ENCODE measurements at places on chromosomes 4 and X.

- DNase-seq = no peak
Observed at GRCh38 chr4:112183252-112183651, 38.0 kb downstream of the FAM241A start.

GRCh38 chr4:114598191-114599121 lies at the start of gene UGT8:
Gene UGT8 (plus strand): TSS chr4:114598807. CDS start chr4:114622881, 24,074 bp downstream.
- peak; percentile 31 for DNase-seq

GRCh38 chr4:124025428-124025827 lies 628.8 kb downstream of the SPRY1 start:
- DNase-seq = no peak

DNA sequence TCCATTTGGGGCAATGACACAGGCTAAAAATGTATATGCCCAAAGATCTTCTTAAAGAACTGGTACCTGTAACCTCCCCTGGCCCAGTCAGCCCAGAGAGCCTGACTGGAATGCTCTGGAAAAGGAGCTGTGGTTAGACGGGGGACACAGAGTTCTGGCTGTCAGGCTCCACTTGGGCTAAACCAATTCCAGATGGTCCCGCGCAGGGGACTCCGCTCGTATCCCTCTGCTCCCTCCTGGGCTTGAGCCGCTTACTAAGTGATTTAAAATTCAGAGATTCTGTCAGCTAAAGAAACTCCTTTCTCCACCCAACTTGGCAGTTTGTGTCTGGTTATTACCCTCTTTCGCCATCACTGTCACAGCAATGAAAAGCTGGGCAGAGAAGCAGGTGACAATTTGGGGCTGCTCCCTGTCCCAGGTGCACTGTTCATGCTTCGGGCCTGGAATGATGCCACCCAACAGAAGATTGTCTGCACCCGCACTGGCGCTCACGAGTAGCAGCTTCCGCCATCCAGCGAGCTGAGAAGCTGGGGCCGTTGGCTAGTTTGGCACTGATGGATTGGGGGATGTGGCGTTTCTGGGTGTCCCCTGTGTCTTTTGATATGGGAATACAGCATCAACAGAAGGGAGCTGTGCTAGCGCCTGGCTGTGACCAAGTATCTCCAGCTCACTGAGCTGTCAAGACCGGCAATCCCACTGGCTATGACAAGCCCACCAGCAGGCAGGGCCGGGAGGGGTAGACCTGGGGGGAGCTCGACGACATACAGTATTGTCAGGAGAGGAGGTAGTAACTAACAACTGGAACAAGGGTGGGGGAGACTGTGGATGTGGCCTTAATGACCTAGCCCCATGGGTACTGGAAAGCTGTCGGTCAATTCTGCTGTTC lies 6.7 kb upstream of the IRAK1 start:
- no peak for DNase-seq

GRCh38 chr4:112939901-112940300 lies 109.6 kb upstream of the ANK2 start:
- DNase-seq = no peak

DNA sequence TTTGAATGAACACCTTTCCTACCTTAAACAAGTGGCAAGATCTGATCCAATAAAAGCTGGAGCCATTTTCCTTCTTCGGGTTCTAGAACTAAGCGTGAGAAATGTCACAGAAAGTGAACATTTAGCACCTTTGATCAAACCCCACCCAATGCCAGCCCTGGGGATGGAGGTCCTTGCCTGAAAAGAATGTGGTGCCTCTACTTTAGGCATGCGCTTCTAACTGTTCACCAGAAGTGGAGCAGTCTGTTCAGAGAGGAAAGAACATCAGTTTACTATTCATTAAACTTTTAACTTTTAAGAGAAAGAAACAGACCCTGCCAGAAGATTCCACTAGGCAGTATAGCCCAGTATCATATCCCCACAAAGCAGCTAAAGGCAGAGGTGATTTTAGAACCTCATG lies 75.9 kb downstream of the INTS12 start:
- no peak for DNase-seq

DNA sequence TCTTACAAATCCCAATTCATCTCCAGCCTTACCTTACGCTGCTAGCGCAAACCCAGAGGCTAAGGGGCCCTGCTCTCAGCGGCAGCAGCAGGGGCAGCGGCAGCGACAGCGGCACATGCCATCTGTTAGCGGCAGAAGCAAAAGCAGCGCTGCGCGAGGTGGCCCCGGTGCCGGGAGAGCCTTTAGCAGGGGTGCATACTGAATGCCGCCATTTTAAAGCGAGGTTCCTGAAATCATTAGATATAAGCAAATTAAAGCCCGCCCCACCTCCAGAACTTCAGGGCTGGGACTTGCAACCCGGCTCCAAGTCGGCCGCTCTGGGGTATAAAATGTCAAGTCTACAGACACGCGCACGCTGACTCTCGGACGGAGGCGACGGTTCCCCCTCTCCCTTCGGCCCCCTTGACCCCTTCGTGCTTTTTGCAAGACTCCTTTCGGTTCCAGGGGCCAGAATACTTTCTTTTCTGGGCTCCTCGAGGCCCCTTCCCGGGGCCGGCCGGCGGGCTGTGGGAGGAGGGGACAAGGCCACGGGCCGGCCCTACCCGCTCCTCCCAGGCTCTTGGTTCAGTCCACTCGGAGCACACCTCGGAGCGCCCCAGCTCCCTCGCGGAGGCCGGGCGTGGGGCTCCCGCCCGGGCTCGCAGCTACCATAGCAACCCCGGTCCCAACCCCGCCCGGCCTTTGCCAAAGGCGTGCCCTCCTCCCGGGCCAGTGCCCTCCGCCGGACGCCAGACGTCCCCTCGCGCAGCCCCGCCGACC lies at the start of gene MBNL3:
Gene MBNL3 (minus strand): TSS at position 220 of the 759 bp plus-strand sequence. CDS start 49,427 bp downstream, outside the sequence.
- peak; percentile 31 for DNase-seq

DNA sequence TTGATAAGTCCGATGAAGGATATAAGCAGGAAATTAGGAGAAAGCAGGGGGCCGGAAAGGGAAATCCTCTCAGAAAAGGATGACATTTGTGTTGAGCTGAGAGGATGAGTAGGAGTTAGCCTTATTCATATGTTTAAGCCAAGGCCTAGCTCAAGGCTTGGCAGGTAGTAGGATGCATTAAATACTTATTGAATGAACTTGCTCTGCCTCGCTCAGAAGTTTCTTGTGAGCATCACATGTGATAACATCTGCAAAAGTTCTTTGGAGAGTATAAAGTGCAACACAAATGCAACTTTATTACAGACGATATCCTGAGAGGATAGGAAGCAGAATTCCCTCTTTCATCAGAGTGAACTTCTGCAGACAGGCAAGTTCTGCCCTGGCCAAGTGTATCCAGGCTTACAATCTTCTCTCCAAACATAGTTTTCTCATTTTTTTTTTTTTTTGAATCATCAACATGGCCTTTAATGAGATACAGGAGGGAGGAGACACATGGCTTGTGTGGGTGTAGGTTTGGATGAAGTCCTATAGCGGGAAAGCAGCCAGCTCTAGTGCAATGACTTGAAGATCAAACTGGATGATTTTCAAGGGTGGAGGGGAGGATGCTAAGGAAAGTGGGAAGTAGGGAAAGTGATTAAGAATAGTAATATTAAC lies 48.1 kb downstream of the LUZP4 start:
- DNase-seq = no peak

GRCh38 chrX:85024044-85024443 lies 20.4 kb downstream of the APOOL start:
- no peak for DNase-seq
